Aorta (tissue), 5 donors: ENCODE measurements at places on chromosomes 7 and 10.

DNA sequence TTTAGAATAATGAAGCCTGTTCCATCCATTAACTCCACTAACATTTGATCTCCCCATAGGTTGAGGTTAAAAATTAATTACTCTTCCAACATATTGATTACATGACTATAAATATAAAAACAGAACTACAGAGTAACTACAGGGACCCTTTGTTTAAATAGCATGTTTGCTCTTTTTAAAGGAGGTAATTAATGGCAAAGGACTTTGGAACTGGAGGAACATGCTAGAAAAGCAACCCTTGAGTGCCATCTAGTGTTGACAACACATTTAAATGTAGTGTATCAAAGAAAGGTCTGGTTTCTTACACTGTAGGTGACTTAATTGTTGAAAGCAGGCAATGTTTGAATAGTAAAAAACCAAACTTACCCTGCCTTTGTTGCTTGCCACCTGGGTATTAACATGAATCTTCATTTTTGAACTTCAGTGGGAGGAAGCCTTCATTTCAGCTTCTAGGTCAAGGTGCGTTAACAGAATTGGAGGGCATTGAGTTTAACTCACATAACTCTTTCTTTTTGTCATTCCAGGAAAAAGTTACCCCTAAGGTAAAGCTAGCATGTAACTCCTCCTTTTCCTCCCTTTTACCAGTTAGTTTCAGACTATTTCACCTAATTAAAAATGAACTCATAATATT, 52.6 kb upstream of the CAPZA2 start:
- no peak for DNase-seq

GRCh38 chr7:74164985-74165456, 9.1 kb upstream of the EIF4H start:
- no peak for DNase-seq

GRCh38 chr10:132862485-132863420, 76.8 kb upstream of the NKX6-2 start:
- peak; percentile 36 for DNase-seq

DNA sequence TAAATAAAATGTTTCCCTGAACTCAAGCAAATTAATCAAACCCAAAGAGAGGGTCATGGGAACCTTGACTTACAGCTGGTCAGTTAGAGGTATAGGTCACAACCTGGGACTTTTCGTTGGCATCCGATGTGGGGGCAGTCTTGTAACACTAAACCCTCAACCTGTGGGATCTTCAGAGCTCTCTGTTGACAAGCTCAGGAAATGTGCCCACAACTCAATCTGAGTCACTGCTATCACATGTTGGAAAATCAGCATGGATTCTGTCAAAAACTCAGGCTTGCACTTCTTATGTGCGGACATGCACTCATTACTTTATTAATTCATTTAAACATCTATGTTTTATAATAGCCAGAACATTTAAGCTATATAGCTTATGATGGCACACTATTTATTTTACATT, 424.6 kb upstream of the SORCS1 start:
- no peak for DNase-seq

- DNase-seq: no peak
Observed at GRCh38 chr7:133202942-133203341, 49.9 kb upstream of the EXOC4 start.

- DNase-seq: no peak
Observed at GRCh38 chr10:23270531-23270930, 74.1 kb downstream of the C10orf67 start.
